Omental fat pad (tissue), 4 donors: ENCODE measurements at places on chromosomes 7 and 10.

DNA sequence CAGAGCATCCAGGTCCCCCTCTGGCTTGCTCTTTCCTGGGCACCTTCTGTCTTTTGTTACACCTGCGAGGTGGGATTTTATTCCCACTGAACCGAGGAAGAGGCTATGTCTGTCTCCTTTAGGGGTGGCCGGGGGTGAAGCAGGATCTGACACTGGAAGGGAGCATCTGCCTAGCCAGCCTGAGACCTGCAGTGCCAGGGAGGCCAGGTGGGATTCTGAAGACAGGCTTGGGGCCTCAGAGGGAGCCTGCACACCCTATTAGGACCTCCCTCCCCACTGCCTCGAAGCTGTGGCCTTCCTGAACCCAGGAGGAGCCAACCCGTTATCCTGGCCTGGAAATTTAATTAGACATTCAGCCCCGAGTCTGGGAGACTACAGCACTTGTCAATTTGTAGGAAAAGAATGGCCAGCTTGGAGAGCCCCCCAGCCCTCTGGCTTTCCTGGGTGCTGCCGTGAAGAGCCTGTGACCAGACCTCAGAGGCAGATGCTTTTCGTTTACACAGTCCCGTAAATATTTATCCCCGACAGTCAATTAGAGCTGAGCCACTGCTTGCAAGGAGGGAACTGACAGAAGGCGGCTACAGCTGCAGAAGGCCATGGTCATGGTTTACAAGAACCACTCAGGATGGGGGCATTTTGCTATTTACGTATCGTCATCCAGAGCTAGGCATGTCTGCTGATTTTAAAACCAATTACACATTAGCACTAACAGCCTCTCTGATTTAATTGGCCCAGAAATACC lies 19.7 kb downstream of the CHAT start:
- DNase-seq: no peak

GRCh38 chr7:44846816-44847508 lies 925 bp downstream of the H2AZ2 start:
- DNase-seq: no peak

- no peak for DNase-seq
These were observed 3.1 kb upstream of the MRC1 start for GRCh38 chr10:17805921-17806577.

GRCh38 chr10:97388152-97388551 lies 13.0 kb downstream of the RRP12 start:
- DNase-seq: no peak

DNA sequence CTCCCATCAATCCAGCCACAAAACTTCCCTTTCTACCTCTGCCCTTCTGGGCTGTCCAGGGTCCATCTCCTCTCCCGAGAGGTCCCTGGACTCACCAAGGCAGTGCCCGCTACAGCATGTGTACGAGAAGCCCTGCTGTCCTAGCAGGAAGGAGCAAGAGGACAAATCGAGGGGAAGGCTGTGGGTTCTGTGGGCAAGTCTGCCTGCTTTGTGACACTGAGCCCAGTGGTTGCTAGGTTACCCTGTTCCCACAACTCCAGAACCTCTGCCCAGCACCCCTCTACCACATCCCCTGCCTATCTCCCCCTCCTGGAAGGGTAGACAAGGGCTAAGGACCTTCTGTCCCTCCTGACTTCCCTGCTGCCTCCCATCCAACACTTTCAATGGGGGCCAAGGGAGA lies at the start of gene TBATA:
TSS of gene TBATA (minus strand) at position 188 of the 400 bp plus-strand sequence. CDS start 1,998 bp downstream, outside the sequence.
- DNase-seq: no peak

GRCh38 chr7:99808766-99809165 lies 19.0 kb upstream of the CYP3A43 start:
- no peak for DNase-seq

GRCh38 chr10:35452171-35452570 lies 115.9 kb downstream of the CCNY start:
- no peak for DNase-seq

DNA sequence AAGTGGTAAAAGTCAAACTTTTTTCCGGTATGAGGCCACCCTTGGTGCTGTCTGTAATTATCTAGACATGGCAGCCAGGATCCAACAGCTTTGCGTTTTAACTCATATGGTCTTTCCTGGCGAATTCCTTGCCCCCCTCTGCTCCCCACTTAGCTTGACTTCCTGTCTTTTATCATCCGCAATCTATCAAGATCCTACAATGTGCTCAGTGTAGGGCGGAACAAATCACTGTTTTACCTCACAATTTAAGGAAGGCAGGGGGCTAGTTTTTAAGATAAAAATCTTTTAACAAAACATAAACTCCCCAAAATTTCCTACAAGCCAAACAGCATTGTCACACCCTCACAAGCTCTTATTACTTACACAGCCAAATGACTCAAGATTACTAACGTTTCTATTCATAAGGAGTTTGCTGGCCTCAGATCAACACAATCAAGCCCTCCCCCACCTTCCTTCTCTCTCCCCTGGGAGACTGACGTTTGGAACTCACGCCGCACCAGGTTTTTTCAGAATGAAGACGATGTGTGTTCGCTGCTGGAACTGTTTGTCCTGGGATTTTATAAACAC lies 1.3 kb upstream of the CDK14 start:
- DNase-seq: no peak

DNA sequence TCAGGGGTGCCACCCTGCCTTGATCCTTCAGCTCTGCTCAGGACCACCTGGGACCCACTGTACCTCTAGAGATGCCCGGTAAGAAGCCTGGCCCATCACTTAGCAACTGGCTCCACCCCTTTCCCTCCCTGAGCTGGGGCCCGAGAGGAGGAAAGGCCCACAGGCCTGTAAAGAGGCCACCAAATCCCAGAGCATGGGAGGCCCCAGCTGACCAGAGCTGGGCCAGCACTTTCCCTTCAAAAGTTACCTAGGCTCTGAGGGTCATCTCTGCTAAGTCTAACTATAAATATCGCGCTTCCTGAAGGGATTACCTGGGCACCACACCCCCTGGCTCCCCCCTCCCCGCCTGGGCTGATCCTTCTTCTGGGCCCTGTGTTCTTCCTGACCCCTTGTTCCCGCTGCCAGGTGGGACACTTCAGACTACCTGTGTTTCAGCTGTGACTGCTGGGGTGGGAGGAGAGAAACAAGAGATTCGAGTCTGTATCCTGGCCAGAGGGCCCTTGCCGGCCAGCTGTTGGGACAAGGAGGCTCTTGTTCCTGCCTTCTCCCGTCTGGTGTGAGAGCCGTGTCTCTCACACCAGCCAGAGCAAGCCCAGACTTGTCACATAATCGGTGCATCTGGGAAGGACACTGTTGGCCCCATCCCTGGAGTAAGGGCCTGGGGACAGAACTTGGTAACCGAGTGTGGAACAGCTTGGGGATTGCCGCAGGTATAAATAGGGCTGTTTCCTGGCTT lies 22.8 kb upstream of the ANKRD2 start:
- no peak for DNase-seq
